ENCODE measurements at places on chromosomes 6 and 20.

- no peak for DNase-seq
Observed at GRCh38 chr20:23193801-23194384, 107.8 kb upstream of the CD93 start.

GRCh38 chr20:57395111-57395966 lies 4.1 kb downstream of the RBM38 start:
- no peak for DNase-seq

DNA sequence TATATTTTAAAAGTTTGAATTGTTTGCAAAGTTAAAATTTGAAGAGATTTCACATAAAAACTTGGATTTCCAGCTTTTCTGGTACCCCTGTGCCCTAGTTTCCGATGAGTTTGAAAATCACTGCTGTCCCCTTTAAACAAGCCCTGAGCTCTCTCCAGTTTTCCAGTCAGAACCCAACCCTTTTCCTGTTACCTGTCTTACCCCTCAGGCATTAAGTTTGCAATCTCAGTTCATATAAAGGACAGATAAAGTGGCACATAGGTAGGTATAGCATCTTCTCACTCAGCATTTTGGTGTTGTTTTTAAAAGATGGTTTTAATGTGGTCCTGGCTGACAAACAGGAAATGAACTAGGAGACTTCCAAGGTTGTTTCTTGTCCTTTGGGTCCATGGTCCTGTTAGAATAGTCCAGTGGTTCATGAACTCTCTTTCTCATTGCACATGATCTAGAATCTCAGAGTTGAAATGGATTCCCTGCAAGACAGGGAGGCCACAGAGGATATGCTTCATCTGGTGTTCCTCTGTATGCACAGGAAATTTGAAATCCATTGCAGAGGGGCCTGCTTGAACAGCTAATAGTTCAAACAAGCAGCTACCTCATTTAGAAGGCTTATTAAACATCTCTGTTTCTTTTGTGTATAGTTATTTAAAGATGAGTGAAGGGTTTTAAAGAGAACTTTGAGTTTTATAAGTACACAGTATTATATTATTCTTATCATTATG lies 82.7 kb downstream of the JAG1 start:
- no peak for DNase-seq

DNA sequence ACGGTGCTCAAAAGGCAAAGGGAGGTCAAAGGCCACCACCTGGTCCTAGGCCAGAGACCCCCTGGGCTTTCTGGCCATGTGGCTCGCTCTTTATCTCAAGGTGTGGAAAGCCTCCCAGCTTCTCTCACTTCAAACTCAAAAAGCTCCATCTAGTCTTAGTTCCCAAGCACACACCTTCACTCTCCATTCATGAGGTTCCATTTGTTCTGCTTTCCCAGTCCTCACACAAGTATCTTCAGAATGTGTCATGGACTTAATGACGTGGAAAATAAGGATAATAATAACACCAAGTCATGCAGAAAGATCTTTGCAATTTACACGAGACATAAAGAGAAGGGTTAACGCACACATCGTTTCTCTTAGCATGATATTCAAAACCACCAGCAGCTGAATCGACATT lies 219.3 kb downstream of the GMDS start:
- DNase-seq = no peak

DNA sequence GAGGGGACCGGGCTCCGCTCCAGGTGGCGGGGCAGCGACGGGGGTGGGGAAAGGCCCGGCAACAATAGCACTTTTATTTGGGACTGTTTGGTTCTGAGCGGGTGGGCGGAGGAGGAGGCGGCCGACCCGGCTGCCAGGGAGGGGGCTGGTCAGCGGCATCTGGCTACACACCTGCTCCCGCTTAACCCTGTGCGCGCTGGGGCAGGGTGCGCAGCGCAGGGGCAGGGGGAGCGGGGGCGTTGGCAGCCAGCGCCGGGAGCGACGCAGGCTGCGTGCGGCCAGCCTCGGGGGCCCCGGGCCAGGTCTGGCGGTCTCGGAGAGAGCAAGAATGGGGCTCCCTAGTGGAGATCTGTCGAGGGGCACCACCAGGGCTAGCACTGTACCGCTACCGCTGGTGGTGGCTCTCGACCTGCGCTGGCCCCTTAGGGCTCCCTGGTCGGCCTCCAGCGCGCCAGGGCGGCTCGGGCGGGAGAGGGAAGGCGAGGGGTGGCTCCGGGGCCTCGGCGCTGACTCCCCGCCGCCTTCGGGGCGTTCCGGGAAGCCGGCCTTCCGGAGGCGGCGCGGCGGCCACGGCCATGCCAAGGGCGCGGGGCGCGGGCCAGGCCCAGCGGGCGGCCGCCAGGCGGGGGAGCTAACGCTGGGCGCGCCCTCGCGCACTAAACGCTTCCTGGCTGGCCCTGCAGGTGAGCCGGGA lies 92.4 kb downstream of the NCR2 start:
- DNase-seq = no peak

DNA sequence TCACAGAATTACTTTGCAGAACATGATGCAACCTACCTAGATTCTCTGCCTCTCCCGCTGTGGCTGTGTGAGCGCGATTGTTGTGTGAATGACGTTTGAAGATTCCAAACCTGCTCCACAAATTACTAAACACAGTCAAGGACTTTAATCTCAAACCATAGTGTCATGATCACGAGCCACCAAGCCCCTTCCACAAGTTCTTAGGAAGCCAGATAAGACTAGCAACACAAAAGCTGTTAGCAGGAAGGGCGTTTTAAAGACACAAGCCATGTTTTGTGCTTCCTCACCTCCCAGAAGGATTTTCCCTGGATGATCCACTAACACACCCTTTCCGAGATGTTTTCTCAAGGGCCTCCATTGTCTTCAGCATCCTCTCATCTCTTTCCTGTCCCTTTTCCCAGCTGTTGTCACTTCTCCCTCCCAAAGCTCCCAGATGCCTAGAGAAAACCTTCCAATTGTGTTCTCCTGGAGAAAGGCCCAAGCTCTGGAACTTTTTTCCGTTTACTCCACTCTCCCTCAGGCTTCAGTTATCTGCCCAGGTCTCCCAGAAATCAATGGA lies 12.8 kb downstream of the OPN5 start:
- DNase-seq = no peak

All from K562 (cell line).